Spinal cord (tissue), 10 donors: ENCODE measurements at places on chromosomes 7 and 10. TPM values are rescaled to one million over a fixed set of nuclear protein-coding genes. Genes with fewer than 3 reads are reported as not detected.

GRCh38 chr10:112950714-112951358, 789 bp downstream of the TCF7L2 start:
- DNase-seq = no peak

GRCh38 chr7:26097837-26098668, 53.9 kb upstream of the NFE2L3 start:
- DNase-seq = no peak

DNA sequence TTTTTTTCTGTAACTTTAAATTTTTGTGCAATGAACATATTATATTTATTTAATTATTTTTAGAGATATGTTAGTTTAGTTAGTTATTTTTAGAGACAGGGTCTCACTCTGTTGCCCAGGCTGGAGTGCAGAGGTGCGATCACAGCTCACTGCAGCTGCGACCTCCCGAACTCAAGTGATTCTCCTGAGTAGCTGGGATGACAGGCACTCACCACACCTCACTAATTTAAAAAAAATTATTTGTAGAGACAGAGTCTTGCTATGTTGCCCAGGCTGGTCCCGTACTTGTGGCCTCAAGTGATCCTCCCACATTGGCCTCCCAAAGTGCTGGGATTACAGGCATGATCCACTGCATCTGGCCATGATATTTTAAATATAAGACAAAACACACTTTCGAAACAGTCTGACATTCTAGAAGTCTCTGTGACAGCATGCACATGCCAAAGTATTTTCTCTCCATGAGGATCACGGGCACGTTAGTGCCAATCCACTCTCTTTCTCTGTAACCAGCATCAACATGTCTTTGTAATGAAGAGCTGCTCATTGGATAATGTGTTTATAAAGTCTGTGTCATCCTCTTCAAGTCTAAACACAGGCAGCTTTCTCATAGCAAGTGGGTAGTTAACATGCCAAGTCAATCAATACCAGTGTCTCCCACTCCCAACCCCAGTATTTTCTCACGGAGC, 137.4 kb downstream of the GLI3 start:
- DNase-seq = no peak

GRCh38 chr7:30162622-30163124, 27.9 kb downstream of the MTURN start:
- DNase-seq = peak; percentile 83

DNA sequence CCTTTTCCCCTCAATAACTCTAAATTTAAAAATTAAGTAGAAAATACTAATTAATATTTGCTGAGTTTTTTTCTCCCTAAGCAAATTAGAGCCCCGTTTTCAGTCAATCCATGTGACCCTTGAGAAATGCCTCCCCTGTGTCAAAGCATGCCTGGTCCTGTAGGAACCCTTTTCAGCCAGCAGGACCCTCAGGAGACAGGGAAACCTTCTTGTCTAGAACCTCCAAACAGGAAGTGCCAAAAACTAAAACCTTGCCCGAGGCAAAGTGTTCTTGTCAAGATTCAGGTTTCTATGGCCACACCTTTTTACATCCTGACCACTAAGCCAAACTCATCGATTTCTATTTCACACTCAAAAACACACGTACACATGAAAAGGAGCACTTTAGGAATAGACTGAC, 60.1 kb upstream of the NFE2L3 start:
- DNase-seq = no peak

DNA sequence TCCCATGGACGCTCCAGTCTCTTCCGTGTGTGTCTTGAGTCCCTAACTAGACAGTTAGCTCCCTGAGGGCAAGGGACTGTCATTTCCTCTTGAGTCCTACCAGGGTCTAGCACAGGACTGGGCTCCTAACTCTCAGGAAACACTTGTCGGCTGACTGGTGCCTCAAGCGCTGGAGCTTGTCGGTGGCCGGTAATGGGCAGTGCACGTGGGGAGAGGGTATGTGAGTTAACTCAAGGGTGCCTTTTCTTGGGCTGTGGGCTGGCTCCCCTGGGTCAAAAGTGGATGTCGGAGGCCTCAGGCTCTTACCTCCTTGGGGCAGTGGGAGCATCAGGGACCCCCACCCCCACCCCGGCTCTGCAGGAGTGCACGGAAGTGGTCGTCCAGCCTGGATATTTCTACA, 32.9 kb downstream of the ZNF775 start:
- no peak for DNase-seq

DNA sequence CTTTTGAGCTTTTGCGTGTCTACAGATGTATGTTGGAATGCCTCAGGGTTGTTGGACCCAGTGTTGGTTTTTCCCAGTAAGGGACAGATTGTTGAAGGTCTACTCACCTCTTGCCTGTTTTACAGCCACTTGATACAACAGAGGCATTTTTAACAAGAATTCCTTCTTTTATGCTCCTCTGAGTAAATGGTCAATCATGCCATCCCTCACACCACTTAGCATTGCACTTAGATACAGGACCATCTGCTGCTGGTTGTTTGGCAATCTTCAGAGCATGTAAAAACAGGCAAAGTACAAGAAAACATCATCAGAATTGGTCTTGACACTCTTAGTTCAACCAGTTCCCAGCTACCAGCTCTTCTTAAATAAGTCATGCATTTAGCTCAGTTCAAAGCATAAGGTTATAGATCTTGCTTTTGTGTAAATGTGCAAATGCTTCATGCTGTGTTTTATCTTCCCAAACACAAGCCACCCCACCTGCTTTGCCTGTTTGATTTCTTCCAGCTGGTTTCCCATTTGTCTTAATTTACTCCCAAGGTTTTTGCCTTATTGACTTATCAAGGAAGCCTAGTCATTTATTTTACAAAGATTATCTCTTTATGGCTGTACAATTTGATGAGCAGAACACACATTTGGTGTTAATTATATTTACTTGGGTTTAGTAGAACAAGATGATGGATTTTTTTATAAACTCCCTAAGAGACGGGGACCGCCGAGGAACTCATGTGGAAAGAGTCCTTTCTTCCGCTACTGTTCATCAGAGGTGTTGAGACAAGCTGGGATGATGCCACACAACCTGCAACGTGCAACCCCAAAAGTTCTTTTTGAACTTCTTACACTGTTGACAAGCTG, 136.6 kb downstream of the AHR start:
- no peak for DNase-seq

GRCh38 chr10:50561266-50561665, 62.5 kb downstream of the SGMS1 start:
- DNase-seq = peak; percentile 83

DNA sequence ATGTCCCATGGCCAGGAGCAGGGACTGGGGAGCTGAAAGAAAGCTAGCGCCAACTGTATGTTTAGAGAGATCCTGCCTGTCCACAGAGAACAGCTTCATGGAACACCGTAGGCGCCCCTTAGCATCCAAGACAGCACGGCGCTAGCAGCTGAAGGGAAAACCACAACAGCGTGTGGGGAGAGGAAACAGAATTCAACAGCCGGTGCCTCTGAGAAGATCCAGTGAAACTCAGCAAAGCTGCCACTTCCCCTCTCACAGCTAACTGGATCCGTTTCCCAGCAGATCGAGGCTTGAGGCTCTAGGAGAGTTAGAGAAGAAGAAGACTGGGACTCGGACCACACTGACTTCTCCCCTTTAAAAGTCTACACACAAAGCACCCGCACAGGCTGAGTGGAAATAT, 145.0 kb downstream of the MAD1L1 start:
- DNase-seq = no peak

GRCh38 chr7:18530224-18531179, 35.0 kb downstream of the HDAC9 start:
- DNase-seq = no peak

GRCh38 chr10:8245814-8246142, 191.3 kb downstream of the GATA3 start:
- DNase-seq = no peak

GRCh38 chr10:18195060-18195799, 55.0 kb downstream of the CACNB2 start:
- DNase-seq = no peak

The NANOS1 gene
- polyA plus RNA-seq = 20.5 TPM

The BLVRA gene
- polyA plus RNA-seq = 48.0 TPM

The PCGF6 gene
- polyA plus RNA-seq = 11.3 TPM

The ETV1 gene
- 34.9 TPM for polyA plus RNA-seq

The SPDYE16 gene
- 8.1 TPM for polyA plus RNA-seq

The ITGB8 gene
- polyA plus RNA-seq = 45.4 TPM

The AOAH gene
- polyA plus RNA-seq = 5.3 TPM

The ELMO1 gene
- 86.4 TPM for polyA plus RNA-seq
